ENCODE measurements at places on chromosomes 6 and 20.

GRCh38 chr20:57048027-57048869 is 218.2 kb downstream of the BMP7 start:
- DNase-seq: no peak

GRCh38 chr6:140921366-140922226 is 1211.1 kb upstream of the GJE1 start:
- DNase-seq: peak; percentile 42

- DNase-seq: no peak
These were observed 3.6 kb downstream of the BEND6 start for GRCh38 chr6:56958481-56958880.

DNA sequence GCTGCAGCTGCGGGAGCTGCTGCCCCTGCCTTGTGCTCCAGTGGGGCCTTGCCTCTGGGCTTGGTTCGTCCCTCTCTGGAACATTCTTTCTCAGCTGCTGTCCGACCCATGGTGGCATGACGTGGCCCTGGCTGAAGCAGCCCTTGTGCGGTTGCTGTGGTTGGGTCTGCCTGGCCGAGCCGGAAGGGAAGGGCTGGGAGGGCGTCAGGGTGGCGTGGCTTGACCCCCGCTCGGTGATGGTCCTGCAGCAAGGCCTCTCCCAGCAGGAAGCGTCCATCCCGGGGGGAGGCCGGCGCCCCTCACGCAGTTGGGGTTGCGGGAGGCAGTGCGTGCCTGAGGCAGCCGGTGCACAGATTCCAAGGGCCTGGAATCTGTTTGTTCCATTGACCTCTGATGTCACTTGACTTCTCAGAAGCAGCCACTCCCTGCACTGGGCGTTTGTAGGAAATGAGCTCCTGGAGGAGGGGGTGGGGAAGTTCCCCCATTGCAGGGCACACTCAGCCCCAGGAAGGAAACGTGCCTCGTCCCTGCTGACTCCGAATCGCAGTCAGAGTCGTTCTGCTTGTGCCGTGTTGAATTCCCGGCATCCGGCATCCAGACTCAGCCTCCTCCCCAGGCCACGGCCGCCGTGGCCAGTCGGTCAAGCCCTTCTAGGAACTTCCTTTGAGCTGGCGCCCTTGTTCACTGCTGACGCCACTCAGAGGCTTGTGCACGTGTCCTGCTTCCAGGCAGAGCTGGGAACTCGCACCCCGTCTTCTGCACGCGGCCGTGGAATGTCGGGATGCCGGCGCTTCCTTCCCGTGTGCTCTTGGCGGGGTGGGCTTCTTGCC is 9.7 kb upstream of the TNFRSF6B start:
- DNase-seq: peak; percentile 86

DNA sequence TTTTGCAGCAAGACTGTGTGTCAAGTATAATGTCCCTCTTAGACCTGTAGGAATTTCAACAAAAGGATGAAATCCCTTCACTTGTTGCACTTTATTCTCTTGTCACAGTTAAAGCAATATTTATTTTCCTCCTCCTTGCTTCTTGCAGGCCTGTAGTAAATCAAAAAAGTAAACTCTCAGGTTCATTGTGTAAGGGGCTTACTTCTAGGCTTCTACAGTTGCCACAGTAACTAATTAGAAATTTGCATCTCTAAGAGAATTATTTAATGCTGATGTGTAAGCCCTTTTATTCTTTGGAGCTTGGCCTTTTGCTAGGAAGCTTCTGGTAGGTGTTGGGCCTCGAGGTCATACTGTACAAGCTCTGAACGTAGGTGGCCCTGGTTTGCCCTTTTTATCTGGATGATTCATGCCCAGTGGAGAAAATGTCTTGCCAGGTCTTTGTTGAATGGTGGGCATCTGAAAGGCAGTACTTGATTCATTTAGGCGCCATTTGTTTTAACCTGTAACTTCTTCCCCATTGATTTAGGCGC is 47.4 kb upstream of the OLIG3 start:
- no peak for DNase-seq

- DNase-seq: no peak
These were observed 240.5 kb upstream of the PLN start for GRCh38 chr6:118307581-118307980.

- no peak for DNase-seq
These were observed 11.4 kb downstream of the HLA-E start for GRCh38 chr6:30500421-30501355.

- no peak for DNase-seq
These were observed 78.5 kb upstream of the TRDN start for GRCh38 chr6:123715006-123715863.
